ENCODE measurements at places on chromosomes 5 and 9.

- DNase-seq: no peak
Measured at GRCh38 chr5:56313004-56313531, 79.9 kb upstream of the ANKRD55 start.

GRCh38 chr5:41182666-41183065 is 30.7 kb downstream of the C6 start:
- no peak for DNase-seq

DNA sequence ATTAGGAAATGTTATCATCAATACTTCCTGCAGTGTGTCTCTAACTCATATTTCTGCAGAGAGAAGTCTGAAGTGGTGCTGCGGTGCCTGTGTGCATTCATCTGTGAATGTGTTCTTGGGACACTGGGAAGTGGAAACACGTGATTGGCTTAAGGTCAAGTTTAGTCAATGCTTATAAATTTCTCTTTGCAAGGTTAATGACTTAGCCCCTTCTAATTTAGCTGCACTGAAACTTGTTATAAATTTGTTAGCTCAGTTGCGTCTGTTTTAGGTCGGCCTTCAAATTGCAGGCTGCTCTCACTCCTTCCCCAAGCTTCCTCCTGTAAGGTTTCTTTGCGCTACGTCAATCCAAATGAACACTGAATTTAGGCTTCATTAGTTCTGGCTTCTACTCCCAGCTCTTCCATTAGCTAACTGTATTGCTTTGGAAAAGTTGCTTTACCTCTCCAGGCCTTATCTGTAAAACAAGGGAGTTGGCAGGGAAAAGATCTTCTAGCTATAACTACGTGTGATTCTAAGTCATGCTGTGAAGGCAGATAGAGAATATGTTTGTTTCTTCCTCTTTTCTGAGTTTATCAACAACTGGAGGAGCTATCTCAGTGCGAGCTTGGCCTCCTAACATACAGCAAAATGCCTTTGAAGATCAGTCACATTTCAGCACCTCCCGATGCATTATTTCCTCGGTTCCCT is 341.8 kb downstream of the NFIB start:
- DNase-seq: no peak

- no peak for DNase-seq
Measured at GRCh38 chr5:142098931-142099330, 9.6 kb upstream of the NDFIP1 start.

DNA sequence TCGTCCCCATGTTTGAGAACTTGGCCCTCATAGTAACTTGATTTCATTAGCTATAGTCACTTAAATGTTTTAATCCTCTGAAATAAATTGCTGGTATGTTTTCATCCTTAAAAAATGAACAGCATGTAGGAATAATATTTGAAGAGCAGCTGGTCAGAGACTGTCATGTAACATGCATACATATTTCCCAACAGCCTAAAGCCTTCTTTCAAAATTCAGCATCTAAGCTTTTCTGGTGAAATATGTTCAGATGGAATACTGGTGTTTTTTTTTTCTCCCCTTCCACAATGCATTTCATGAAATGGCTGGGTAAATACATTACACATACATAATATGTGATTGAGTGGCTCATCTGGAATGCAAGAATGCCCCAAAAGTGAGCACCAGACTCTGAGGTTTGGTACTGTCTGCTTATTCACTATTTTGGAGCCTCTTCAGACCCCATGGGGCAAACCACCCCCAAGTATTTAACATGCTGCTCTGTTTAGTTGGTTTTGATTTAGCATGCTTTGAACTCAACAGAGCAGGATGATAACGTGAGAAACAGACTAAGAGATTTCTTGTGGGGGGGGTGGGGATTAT is 94.0 kb downstream of the SMARCA2 start:
- DNase-seq: no peak

DNA sequence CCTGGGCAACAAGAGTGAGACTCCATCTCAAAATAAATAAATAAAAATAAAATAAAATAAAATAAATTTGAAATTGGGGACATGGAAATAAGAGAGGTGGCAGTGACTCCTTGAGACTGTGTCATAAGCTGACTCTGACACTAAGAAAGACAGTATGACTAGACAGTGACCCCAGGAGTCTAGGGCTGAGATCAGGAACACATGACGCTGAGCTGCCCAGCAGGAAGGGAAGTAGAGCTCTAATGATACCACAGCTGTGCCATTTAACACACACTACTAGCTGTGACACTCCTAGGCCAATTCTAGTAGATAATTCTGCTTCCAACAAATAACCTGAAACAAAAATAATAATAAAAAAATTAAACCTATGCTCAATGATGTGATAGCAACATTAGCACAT is 293.0 kb downstream of the SEC61B start:
- DNase-seq: no peak

DNA sequence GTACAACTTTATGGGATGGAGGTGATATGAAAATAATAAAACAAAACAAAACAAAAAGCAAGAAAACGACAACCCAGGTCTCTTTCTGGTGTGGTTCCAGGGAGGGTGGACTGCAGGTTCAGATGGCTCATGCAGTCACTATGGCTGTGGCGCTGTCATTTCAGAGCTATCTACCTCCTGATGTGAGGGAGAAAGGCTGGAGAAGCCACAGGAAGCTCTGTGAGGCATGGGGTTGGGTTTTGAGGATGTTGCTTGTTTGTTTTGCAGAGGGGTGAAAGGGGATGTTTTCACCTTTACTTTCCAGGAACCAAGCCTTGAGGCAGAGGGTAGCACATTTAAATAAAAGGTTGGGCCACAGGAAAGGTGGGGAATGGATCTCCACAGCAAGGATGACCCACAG is 18.7 kb downstream of the NIPAL4 start:
- no peak for DNase-seq

DNA sequence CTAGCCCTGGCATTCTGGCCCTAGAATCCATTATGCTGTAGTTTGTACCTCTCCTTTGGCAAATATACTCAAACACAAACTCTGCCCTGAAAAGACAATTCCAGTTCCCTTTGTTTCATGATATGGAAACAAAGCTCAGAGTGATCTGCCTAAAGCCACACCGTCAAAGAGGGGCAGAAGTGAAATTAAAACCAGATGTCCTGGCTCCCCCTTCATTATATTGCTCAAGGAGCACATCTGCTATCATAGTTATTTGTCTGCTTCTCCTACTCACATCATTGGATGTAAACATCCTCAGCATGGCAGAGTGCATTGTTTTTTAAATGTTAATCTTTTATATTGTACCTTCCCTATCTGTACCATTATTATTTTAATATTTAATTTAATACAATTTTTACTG is 266.7 kb upstream of the SMARCA2 start:
- DNase-seq: no peak

DNA sequence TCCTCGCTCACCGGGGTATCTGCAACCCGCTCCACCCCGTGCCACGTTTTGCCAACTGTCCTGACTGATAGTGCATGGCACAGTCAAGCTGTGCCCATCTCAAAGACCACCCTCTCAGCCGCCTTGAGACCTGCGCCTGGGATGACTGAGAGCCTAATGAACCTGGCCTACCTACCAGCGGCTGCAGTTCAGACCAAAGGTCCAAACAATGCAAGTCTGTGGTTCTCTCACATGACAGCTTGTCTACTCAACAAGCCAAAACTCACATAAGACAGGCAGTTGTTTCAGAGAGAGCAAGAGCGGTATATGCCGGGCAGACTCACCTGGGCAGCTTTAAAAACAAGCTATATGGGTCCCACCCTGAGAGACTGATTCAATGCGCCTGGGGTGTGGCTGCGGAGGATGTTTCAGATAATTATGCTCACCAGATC is 70.5 kb downstream of the EPB41L4B start:
- DNase-seq: no peak

- DNase-seq: no peak
Measured at GRCh38 chr9:9917400-9917799, 695.4 kb downstream of the PTPRD start.

- DNase-seq: no peak
Measured at GRCh38 chr9:12923468-12924009, 148.7 kb downstream of the LURAP1L start.

- DNase-seq: no peak
Measured at GRCh38 chr5:181149806-181150733, 2.7 kb downstream of the OR2V2 start.

GRCh38 chr5:146048994-146049703 is 56.2 kb downstream of the PLAC8L1 start:
- peak; percentile 14 for DNase-seq
